ENCODE measurements at places on chromosomes 2 and 18. TPM values are rescaled to one million over a fixed set of nuclear protein-coding genes. Genes with fewer than 3 reads are reported as not detected.

Gene DRC1
- 0.45 TPM for total RNA-seq

Gene HAAO
- total RNA-seq, result not detected

Gene TTR
- not detected for total RNA-seq

Gene SAG
- not detected for total RNA-seq

Gene DNER
- 11.1 TPM for total RNA-seq

Gene PJVK
- total RNA-seq, result 2.1 TPM

Gene COL5A2
- 41.6 TPM for total RNA-seq

Gene GPR155
- 0.26 TPM for total RNA-seq
